Activated T-helper 1 cell treated with anti-CD3 and anti-CD28 coated beads, Interleukin-2, amount 50 U/mL, for 16 hours (primary cell): ENCODE measurements at places on chromosomes 2 and 18.

DNA sequence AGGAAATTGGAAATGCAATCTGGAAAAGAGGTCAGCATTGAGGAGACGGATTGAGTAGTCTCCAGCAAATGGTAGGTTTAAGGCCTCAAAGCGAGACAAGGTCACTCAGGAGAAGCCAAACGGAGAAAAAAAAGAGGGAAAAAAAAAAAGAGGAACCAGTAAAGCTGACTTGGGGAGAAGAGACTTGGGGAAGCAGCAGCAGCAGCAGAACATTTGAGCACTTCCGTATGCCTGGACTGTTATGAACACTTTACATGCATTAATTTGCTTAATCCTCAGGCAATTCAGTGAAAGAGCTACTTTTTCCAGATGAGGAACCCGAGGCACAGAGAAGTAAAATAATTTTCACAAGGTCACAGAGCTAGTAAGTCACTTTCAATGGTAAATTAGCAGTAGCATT is 81.3 kb downstream of the OSBPL6 start:
- no peak for DNase-seq

GRCh38 chr2:88053934-88054781 is 1.4 kb downstream of the KRCC1 start:
- DNase-seq, result no peak

DNA sequence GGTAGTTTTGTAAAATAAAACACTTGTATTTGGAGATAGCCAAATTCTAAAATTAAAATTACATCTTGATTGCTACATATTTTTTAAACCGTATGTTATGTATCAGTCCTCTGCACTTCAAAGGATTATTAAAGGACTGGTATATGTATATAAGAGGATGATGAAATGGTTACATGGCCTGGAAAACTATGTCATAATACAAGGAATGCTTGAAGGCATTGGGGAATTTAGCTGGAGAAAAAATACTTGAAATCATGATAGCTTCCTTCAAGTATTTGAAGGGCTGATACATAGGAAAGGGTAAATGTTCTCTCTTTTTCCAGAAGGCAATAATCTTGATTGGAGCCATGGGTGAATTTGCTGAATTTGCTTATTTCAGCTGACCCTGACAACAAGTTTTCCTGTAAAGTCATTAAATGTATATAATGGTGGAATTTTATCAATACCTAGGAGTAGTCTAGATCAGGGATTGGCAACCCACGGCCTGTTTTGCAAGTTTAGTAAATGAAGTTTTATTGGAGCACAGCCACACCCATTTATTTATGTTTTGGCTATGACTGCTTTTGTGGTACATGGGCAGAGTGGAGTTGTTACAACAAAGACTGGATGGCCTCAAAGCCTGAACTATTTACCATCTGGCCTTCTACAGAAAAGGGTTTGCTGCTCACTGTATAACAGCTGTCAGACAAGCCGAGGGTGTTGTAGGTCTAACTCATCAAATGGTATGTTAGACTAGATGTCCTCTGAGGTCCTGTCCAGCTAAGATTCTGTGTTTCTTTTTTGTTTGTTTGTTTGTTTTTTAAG is 34.4 kb downstream of the ACYP2 start:
- DNase-seq, result no peak

GRCh38 chr2:110904116-110904778 is 171.9 kb downstream of the ACOXL start:
- DNase-seq, result no peak

GRCh38 chr2:118049816-118050140 is 35.9 kb upstream of the CCDC93 start:
- no peak for DNase-seq

GRCh38 chr18:40867459-40867858 is 1087.6 kb upstream of the PIK3C3 start:
- DNase-seq, result no peak
